ENCODE measurements at places on chromosomes 7 and 10. TPM values are rescaled to one million over a fixed set of nuclear protein-coding genes. Genes with fewer than 3 reads are reported as not detected.

- no peak for DNase-seq
Observed at GRCh38 chr7:11430112-11430511, 401.9 kb downstream of the THSD7A start.

- peak; percentile 54 for DNase-seq
Observed at GRCh38 chr10:49241385-49241784, 53.2 kb upstream of the TMEM273 start.

DNA sequence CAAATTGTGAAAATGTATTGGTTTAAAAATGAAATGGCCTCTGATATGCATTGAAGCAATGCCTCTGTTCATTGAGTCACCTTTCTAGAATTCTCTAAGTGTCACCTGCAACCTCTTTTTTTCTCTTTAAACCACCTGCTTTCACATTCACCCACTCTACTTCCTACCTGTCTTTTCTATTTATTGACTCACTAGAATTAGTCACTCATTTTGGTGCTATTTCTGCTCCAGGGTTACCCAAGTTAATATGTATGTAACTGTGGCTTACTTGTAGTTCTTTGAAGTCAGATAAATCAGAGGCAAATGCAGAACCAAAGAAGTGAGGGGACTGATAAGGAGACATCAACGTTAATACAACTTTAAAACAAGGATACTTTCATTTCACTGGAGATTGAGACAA lies 674.7 kb downstream of the CCSER2 start:
- no peak for DNase-seq

DNA sequence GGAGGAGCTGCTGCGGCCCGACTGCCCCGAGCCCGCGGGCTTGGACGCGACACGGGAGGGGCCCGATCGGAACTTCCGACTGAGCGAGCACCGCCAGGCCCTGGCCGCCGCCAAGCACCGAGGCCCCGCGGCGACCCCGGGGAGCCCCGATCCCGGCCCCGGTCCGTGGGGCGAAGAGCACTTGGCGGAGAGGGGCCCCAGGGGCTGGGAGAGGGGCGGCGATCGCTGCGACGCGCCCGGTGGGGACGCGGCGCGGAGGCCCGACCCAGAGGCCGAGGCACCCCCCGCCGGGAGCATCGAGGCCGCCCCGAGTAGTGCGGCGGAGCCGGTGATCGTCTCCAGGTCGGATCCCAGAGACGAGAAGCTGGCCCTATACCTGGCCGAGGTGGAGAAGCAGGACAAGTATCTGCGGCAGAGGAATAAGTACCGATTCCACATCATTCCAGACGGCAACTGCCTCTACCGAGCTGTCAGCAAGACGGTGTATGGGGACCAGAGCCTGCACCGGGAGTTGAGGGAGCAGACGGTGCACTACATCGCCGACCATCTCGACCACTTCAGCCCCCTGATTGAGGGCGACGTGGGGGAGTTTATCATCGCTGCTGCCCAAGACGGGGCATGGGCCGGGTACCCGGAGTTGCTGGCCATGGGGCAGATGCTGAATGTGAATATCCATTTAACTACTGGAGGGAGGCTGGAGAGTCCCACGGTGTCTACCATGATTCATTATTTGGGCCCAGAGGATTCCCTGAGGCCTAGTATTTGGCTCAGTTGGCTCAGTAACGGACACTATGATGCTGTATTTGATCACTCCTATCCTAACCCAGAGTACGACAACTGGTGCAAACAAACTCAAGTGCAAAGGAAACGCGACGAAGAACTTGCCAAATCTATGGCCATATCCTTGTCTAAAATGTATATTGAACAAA lies 1.4 kb downstream of the OTUD1 start:
- DNase-seq: peak; percentile 43

DNA sequence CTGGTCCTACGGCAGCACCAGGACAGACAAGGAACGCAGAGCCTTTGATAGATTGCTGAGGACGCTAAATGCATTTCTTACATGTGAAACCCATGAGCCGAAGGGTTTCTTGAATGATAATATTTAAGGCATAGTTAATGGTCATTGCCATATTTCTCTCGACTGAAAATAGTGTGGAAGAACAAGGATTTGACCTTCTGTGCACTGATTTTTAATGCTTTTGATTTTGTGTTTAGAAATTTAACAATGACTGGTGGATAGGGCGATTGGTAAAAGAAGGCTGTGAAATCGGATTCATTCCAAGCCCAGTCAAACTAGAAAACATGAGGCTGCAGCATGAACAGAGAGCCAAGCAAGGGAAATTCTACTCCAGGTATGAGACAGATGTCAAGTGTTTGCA lies 150.8 kb downstream of the NSUN6 start:
- DNase-seq: no peak

- DNase-seq: no peak
Observed at GRCh38 chr10:122170802-122171201, 100.3 kb upstream of the BTBD16 start.

DNA sequence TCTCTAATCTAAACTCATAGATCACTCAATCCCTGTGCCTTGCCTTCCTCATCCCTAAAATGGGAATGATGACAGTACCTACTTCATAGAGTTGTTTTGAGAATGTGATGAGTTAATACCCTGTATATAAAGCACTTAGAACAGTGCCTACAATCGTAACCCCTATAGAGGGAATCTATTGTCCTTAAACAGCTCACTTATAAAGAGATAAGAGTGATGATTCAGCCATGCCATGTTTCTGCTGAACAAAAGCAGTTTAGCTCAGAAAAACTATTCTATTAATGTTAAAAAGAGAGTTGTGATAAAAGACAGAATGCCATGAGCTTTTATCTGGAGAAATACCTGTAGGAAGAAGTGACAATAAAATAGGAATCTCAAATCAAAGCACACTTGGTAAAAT lies 63.6 kb downstream of the CUBN start:
- no peak for DNase-seq

DNA sequence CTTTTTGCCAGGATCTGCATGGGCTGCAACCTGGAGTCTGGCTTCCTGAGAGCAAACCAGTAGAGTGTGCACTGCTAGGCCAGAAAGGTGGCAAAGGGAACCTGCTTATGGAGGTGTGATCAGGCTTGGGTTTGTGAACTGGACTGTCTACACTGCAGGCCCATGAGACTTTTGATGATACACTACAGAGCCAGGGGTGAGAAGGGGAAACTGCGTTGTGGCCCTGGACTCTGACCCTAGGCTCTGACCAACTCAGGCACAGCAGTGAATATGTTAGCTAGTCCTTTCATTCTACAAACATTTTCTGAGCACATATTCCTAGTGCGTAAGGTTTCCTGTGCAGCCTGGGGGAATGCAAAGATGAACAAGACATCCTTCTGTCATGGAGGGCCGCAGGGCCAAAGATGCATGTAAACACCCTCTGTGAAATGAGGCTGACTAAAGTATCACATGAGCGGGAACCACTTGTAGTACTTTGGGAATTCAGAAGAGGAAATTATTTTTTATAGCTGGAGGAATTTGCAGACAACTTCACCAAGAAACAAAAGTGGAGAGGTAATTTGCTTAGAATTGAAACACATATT lies 63.8 kb upstream of the HPS1 start:
- no peak for DNase-seq

- DNase-seq: no peak
Observed at GRCh38 chr10:60607372-60607771, 170.9 kb upstream of the CDK1 start.

DNA sequence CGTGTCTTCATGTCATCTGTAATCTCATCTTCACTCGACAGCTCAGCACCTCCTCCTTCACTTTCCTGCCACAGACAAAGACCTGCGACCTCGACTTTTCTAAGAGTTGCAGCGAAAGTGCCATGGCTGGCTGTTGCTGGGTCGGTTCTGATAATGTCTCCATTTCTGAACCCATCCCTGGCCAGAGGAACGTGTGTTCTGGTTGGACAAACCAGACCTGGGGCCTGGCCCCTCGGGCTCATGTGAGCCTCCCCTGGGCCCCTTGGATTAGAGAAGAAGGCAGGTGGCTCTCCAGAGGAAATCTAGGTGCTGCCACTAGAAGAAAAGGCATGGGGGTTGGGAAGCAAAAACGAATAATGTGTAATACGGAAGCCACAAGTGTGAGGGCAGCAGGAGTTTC lies 273.7 kb downstream of the GLRX3 start:
- DNase-seq: no peak

DNA sequence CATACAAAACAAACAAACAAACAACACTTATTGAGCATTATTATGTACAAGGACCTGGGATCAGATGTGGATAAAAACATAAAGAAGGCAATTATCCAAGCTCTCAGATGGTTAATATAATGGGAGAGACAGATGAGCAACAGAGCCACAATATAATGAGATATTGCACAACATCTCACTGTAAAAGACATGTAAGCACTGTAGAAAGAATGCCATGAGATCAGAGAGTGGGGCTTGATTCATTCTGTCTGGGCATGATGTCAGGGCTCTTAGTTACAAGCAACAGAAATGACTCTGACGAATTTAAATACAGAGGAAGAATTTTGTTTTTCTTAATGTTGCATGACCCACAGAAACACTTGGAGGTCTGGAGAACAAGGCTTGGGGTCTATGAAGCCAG lies 164.7 kb upstream of the PLXDC2 start:
- no peak for DNase-seq

FAM24B gene
- 0.53 TPM for polyA plus RNA-seq

FAM241B gene
- polyA plus RNA-seq: 2.7 TPM

KAZALD1 gene
- 10.6 TPM for polyA plus RNA-seq

ADCK2 gene
- polyA plus RNA-seq: 15.4 TPM

All from heart left ventricle (tissue), 16 donors.